ENCODE measurements at places on chromosomes 5 and 9. TPM values are rescaled to one million over a fixed set of nuclear protein-coding genes. Genes with fewer than 3 reads are reported as not detected.

DNA sequence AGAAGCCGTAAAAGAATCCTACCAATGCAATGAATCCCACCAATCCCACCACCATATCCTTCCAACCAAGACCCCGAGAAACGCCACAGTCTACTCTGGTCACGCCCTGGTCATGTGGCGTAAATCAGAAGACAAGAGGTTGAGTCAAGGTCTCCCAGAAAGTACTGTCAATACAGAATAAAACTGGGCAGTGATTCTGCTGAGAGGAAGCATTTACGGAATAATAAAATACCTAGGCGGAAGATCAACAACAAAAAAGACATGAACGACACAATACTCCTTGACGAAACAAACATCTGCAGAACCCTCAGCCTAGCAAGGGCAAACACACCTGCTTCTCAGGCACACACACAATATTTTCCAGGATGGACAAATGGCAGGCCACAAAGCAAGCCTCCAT, 62.8 kb downstream of the GOLM1 start:
- H3K27me3 ChIP-seq, result no peaks in the 10 kb centered on the region
- H3K27ac ChIP-seq, result no peak overlapping the region
- H3K4me3 ChIP-seq, result no peak overlapping the region
- H3K36me3 ChIP-seq, result peaks cover 3% of the 10 kb centered on the region
- no peak for DNase-seq

GRCh38 chr9:76605321-76605900, 146.4 kb downstream of the GCNT1 start:
- H3K27me3 ChIP-seq, result peaks cover 5% of the 10 kb centered on the region
- H3K4me3 ChIP-seq, result no peak overlapping the region
- no peak overlapping the region for H3K27ac ChIP-seq
- H3K4me1 ChIP-seq, result peaks cover 9% of the 10 kb centered on the region
- H3K36me3 ChIP-seq, result no peaks in the 10 kb centered on the region

Gene ZDHHC11B
- not detected for total RNA-seq

GRCh38 chr9:79686381-79687130, 114.8 kb downstream of the TLE4 start:
- peak overlapping the region; percentile 68 for H3K27ac ChIP-seq
- DNase-seq, result no peak
- H3K27me3 ChIP-seq, result no peaks in the 10 kb centered on the region
- no peak overlapping the region for H3K4me3 ChIP-seq
- H3K4me1 ChIP-seq, result peaks cover 19% of the 10 kb centered on the region

DNA sequence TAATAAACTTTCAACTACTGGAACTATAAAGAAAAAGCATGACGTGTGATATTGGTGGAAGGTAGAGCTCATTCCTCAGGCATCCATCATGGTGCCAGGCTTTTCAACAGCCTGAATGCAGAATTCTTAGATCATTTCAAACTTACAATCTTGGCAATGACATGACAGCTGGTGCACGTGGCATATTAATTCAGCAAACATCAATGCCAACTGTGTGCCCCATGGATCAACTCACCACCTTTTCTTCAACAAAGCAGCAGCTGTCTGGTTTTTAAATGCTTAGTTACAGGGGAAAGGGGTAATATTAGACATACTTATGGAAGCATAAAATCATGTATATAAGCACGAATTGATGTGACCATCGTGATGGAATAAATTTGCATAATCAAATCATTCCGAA, 56.0 kb upstream of the OR13F1 start:
- H3K27me3 ChIP-seq, result no peaks in the 10 kb centered on the region
- no peaks in the 10 kb centered on the region for H3K36me3 ChIP-seq
- no peaks in the 10 kb centered on the region for H3K4me1 ChIP-seq
- no peak overlapping the region for H3K4me3 ChIP-seq
- DNase-seq, result no peak

Measured in activated T-helper 1 cell treated with anti-CD3 and anti-CD28 coated beads, Interleukin-12 subunit alpha, Interleukin-12 subunit beta, Interleukin-2, Interleukin-4 antibody, amounts not matched to agents 30 ng/mL and 10 ng/mL and 1 ng/mL, durations not matched to agents 14 hours and 24 hours and 36 hours (primary cell).